ENCODE measurements at places on chromosomes 1 and 21. TPM values are rescaled to one million over a fixed set of nuclear protein-coding genes. Genes with fewer than 3 reads are reported as not detected.

GRCh38 chr1:201016943-201017827 is 6.3 kb downstream of the KIF21B start:
- no peak for DNase-seq

GRCh38 chr1:234135501-234135900 is 231.0 kb downstream of the SLC35F3 start:
- no peak for DNase-seq

DNA sequence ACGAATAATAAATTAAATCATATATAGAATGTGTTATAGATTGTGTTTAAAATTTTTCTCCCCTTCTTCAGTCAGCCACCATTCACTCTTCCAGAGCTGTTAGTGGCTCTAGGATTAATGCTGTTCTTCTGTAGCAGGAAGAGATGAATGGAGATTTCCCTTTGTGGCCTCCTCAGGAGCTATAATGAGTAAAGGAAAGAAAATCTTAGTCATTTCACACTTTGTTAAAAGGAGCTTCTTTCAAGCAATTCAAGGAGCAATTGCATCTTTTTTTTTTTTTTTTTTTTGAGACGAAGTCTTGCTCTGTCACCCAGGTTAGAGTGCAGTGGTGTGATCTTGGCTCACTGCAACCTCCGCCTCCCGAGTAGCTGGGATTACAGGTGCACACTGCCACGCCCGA is 23.7 kb upstream of the TMCO2 start:
- DNase-seq: no peak

GRCh38 chr1:225876900-225877510 is 5.2 kb downstream of the TMEM63A start:
- DNase-seq: no peak

DNA sequence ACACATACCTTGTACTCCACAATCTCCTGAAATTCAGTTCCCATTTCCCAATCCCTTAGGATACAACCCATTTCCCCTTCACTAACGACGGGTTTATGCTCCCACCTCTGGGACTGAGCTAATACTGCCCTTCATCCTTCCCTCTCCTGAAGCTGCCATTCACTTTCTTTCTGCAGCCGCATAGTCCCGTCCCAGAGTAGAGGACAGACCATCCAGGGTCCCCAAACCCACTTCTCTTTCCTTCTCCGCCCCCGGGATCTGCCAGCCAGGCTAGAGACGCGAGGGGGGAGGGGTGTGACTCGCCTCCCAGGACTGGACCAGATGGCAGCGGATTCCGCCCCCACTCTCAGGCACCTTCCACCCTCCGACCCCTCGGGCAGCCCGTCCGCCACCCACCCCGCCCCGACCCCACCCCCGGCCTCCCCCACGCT is 679 bp downstream of the ABL2 start:
- DNase-seq: no peak

GRCh38 chr1:245858722-245859492 is 648.2 kb downstream of the SMYD3 start:
- DNase-seq: no peak

- DNase-seq: no peak
These were observed 12.2 kb downstream of the KCNJ15 start for GRCh38 chr21:38268864-38269575.

DNA sequence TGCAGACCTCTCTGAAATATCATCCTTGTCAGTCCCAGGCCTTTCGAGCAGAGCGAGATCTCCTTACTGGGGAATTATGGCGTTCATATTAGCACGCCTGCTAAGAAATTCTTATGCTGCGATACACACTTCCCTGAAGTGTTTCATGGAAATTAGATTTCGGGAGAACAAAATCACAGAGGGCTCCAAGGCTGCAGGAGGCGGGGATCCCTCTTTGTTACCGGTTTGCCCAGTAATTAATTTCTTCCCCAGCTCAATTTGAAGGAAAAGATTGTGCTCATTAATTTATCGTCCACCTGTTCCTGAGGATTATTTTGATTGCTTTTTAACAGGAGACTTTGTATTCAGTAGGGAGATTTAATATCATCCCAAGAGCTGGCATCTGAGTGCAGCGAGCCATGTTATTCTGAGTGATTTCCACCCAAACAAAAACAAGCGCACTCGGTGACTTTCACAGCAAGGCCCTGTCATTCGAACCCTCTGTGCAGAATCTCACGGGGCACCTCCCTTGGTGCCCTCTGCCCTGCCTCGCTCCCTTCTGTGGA is 202.3 kb upstream of the GALNT2 start:
- no peak for DNase-seq

DNA sequence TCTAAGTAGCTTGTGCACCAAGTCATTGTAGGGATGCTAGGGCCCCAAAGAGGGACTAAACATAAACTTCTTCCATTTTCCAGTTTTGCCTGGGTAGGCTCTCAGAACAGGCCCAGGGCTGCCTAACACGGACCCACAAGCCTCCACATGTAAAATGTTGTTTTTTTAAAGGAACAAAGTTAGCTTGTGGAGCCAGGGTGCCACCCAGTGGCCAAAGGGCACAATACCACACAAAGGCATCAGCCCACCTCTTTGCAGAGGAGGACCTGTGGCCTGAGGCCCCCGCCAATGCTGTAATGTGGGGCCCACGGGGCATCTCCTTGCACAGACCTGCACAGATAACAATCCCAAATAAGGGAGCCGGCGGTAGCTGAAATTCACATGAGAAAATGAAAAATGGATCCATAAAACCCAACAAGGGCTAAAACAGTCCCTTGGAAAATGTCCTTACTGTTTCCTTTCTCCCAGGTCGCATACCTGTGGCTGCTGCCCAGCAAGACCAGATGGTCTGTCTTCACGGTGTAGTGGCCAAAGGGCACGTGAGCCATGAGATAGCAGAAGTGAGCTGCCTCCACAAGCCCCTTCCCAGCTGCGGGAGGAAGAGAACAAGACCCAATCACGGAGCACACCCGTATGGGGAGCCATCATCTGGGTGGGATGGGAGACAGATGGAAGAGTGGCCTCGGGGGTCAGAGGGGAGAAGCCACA is 23.8 kb downstream of the SEC16B start:
- peak; percentile 72 for DNase-seq

- no peak for DNase-seq
These were observed 11.8 kb downstream of the LMX1A start for GRCh38 chr1:165344736-165345135.

GRCh38 chr1:236862615-236863211 is 67.6 kb downstream of the MTR start:
- DNase-seq: no peak

Gene FMO1
- total RNA-seq: not detected

DNA sequence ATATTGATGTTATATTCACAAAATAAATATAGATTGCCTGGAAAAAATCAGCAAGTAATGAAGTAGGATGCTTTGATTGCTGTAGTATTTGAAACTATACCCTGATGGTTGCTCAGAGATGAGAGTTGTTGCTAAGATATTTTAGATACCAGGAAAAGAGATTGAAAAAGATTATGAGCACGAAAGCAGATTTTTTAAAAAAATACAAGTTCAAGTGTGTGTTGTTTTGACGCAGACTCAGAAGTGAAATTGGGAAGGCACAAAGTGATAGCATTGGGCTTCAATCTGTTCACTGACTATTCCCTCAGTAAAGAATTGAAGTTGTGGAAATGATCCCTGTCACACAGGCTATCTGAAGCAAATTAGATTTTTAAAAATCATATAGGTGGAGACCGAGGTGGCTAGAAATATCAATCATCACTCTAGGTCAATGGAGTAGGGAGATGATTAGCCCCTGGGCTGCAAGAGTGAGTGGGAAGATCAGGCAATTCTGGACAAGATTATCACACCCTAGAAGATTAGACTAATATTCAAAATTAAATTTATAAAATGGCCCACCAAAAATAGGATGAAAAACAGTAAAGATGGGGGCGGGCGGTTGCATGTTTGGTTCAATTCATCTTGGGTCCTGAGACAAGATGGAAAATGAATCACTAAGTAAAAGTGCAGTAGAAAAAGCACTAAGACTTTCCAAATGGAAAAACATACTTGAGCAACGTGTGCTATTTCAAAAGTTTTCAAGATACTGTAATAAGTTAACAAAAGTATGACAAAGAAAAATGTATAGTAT is 41.5 kb upstream of the LRRC8D start:
- no peak for DNase-seq

- no peak for DNase-seq
These were observed 25.1 kb downstream of the IGFN1 start for GRCh38 chr1:201215531-201216357.

Gene SPAG17
- not detected for total RNA-seq

Gene CA6
- total RNA-seq: 0.67 TPM

DNA sequence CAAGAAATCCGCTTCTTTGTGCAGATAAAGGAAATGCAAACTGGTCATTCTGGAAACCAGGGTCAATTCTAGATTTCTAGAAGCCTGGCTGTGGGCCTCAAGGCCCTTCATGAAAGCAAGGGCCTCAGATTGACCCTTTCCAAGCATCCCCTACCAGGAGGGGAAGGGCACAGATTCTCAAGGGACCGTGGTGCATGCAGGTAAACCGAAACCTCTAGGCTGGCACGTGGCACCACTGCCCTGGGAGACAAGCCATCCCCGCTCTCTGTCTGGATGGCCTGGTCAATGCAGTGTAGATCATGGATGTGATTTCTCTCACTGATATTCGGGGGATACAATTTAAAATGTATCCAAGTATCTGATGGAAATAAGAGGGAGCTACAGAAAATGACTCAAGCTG is 69.4 kb downstream of the TOMM20 start:
- DNase-seq: no peak

DNA sequence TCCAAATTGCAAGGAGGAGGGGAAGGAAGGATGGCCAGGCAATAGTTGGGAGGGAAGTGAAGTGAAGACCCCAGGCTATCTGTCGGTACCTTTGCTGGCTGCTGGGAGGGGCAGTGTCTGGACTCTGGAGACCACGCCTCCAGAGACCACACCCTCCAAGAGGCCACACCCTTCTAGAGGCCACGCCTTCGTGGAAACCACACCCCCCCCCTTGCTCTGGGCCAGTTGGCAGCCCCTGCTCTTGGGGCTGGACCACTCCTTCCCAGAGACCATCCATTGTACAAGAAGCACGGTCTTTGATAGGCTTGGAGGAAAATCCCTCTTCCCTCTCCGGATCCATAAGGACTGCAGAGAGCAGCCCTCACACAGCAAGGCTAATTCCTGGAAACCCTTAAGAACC is 73.1 kb downstream of the RYR2 start:
- DNase-seq: no peak

GRCh38 chr1:184392779-184393522 is 6.1 kb downstream of the C1orf21 start:
- DNase-seq: peak; percentile 39

GRCh38 chr1:29249951-29250581 is 13.7 kb downstream of the PTPRU start:
- no peak for DNase-seq

Gene ORC1
- 1.2 TPM for total RNA-seq

DNA sequence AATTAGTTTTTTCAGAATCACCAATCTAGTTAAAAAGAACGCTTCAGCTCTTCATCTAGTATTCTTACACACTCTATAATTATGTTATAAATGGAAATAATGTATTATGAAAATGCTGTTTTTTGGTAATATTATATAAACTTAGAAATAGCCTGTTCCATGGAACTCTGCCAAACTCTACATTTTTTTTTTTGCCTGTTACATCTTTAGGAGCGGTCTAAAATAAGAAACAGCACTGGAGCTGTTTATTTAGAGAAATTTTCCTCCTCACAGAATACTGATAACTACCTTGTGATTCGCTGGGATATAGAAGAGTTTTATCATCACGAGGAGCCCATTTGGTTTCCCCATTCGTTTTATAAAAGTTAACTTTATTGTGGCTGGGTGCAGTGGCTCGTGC is 58.5 kb downstream of the PKN2 start:
- no peak for DNase-seq

GRCh38 chr1:156154317-156154749 is 948 bp downstream of the SEMA4A start:
- DNase-seq: no peak

- no peak for DNase-seq
These were observed 52.7 kb downstream of the LPAR3 start for GRCh38 chr1:84840346-84840745.

Gene ACOT11
- total RNA-seq: 3.7 TPM

Gene F3
- 994 TPM for total RNA-seq

Gene KPRP
- total RNA-seq: not detected

Gene EPS15
- total RNA-seq: 58.8 TPM

Gene IL20
- total RNA-seq: not detected

DNA sequence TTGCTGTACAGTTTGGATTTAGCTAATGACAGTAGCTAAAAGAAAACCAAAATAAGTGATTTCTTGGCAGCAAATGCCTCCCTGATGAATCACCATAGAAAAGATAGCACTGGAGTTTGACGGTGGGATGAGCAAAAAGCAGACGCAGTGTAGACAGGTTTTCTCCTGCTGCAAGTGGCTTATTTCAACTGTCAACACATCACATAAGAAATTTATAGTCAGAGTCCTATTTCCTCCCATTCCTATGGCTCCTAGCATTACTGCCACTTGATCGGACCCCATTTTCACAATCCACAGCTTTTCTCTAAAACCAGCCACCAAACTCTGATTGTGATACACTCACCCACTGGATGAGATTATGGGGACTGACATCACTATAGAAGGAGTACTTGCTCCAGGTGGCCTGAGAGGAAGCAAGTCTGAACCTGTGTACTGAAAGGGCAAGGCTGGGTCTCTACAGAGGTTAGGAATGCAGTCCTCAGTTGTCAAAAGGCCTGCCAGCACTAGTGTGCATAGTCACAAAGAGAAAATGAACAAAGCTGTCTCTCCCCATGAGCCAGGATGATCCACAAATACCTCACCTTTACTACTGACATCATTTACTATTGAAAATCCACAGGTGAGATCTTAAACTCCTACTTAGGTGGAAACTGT is 359.8 kb downstream of the LTN1 start:
- peak; percentile 97 for DNase-seq

DNA sequence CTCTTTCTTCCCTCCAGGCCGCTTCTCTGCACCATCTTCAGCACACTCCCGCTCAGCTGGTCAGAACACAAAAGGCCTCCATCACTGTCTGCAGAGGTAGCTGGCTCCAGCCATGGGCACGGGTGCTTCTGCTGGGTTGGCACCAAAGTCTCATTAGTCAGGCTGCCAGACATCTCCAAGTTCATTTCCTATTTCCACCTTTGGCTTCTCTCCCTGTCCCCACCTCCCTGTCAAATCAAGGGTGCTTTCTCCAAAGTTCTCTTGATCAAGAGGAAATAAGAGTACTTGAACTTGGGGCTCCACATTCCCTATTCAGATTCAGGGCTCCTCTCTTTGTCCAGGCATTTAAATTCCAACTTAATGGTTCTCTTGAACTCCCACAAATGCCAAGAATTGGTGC is 33.9 kb upstream of the GRIK3 start:
- DNase-seq: no peak

Gene MAST2
- 40.3 TPM for total RNA-seq

DNA sequence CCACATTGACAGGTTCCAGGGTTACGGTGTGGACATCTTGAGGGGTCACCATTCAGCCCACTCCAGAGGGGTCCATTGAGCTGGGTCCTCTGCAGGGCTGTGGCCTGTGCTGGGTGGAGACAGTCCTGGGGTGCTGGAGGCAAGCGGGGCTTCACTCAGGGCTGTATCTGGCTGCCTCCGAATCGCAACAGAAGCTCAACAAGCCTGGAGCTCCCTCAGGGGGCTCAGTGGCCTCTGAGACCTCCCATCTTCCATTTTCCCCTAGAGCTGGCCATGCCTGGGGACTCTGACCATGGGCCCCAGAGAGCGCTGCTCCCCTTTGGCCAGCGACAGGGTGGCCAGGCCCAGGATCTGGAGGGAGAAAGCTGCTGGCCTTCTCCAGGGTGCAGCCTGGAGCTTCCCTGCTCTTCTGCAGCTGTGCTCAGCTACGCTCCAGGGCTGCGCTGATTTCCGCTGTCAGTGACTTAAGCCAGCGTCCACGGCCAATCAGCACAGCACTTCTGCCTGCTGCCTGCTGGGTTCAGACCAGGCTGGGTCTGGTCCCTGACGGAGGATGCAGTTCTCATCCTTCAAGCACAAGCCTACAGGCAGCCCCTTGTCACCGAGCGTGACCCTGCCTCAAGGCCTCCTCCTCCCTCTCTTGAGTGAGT is 45.0 kb upstream of the ADARB1 start:
- no peak for DNase-seq
